ENCODE measurements at places on chromosomes 7 and 10.

DNA sequence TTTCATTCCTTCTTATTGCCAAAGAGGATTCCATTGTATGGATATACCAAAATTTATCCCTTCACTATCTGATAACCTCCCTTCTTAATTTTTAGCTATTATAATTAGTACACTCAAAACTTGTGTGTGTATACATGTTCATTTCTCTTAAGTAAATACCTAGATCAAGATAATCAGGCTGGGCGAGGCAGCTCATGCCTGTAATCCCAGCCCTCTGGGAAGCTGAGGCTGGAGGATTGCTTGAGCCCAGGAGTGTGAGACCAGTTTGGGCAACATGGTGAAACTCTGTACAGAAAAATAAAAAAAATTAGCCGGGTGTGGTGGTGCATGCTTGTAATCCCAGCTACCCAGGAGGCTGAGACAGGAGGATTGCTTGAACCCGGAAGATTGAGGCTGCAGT is 15.8 kb upstream of the ACHE start:
- DNase-seq: no peak

- no peak for DNase-seq
These were observed 253.5 kb downstream of the PHTF2 start for GRCh38 chr7:78052112-78052511.

GRCh38 chr10:86486856-86487255 is 34.7 kb downstream of the WAPL start:
- DNase-seq: no peak

GRCh38 chr10:103021900-103022293 is 103.8 kb downstream of the CNNM2 start:
- DNase-seq: no peak

DNA sequence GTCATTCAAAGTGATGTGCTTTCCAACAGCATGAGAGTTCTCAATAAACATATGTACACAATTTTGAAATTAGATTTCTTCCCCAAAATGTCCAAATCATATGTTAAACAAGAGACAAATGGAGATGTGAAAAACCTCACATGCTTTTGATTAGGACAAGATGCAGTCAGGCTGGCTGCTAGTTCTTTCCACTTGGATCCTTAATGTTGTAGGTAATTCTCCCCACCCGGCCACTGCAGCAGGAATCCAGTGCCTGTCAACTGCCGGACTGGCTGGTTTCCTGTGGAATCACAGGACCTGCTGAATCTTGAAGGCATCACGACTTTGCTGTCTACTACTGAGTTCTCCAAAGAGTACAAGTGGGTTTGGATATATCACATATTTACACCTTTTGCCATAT is 138.6 kb upstream of the AKR1E2 start:
- no peak for DNase-seq

DNA sequence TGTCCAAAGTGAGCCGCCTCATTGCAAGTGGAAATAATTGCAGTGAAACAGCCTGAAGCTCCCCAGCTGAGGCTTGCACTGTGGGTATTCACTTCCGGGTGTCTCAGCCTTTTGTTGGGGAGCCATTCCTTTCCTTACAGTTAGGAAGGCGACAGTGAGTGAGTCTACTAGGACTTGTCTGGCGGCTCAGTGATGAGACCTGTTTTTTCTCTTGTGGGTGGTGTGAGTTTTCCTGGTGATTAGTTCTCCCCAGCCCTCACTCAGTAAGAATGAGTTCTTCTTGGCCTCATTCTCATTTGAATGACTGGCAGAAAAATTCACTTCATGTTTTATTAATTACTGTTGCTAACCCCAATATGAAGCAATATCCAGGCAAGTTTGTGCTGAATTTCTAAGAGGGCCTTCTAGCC is 2.6 kb downstream of the PGAM1 start:
- no peak for DNase-seq

GRCh38 chr10:128042131-128042610 is 84.1 kb downstream of the MKI67 start:
- DNase-seq: no peak

DNA sequence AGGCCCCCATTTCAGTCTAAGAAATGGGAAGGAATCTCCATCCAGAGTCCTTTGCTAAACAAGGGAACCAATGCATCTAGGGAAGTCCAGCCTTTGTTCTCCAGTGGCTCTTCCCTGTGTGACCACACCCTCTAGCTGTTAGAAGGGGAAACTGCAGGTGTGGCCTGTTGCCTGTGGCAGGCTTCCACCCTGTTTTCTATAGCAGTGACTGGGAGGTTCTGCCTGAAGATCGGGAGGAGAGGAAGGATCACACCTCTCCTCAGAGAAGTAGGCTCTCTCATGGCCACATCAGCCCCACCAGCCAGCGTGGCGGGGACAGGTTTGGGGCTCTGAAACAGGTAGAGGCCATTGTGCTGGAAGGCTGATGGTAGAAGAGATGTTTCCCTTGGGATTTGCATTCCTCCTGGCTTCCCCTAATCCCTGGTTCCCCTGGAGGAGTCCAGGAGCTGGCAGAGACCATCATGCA is 47.7 kb upstream of the TRIM8 start:
- peak; percentile 64 for DNase-seq

- no peak for DNase-seq
These were observed 5.1 kb downstream of the AUTS2 start for GRCh38 chr7:69603351-69603750.

GRCh38 chr10:12214763-12215218 is 18.8 kb downstream of the CDC123 start:
- peak; percentile 62 for DNase-seq

DNA sequence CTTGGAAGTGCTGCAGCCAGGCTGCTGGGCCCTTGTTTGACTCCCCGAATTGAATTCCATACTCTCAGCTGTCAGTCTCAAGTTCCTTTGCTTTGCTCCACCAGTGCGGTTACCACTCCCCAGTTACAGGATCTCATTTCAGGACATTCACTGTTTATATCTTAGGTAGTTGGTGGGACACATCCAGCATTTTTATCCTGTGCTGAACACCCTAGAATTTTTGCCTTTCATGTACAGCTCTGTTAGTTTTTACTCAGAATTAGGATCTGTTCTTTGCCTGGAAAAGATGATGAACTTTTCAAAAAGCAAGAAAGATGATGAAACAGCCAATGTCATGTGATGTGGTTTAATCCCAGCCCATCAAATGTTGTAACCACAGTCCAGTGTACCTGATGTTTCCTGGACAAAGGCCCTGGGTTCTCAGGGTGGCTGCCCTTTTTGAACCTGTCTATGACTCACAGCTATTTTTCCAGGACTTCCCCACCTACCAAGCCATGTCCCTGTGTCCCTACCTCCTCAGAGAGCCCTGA is 149.7 kb downstream of the NOC3L start:
- no peak for DNase-seq

- DNase-seq: peak; percentile 89
These were observed 180.6 kb downstream of the SEMA3E start for GRCh38 chr7:83468251-83468739.

DNA sequence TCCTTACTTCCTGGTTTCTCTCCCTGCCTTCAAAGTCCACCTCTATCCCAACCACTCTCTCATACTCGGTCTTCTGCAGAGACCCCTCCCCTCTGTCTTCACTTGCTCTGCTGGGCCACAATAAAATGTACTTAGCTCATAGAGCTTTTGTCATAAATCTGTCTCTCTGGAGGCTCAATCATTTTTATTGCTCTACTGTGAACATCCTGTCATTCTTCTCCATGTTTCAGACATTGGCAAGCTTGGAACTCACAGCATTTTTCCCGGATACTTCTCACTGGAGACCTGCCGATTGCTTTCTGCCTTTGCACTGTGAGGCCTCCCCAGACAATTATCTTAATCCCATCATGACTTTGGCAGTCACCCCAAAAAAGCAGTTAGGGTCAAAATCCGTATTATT is 192.3 kb upstream of the ZMIZ1 start:
- no peak for DNase-seq

DNA sequence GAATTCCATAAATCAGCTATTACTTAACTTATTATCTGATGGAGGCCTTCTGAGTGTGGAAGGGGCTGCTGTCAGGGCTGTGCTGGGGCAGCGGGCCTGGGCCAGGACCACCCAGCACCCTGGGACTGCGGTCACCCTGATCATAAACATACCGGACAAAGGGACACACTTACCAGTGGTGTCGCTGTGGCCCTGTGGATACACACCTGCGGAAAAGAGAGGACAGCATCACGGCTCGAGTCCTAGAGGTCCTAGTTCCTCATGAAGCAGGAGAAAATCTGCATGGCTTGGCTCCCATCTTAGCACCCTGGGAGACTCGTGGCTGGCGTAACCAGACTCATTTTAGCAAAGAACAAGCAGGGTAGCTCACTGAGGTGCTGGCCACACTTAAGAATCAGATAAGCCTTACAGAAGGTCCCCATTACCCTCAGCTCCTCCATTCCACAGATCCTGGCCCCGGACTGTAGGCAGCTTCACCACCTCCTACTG is 17.7 kb downstream of the IL15RA start:
- DNase-seq: no peak

DNA sequence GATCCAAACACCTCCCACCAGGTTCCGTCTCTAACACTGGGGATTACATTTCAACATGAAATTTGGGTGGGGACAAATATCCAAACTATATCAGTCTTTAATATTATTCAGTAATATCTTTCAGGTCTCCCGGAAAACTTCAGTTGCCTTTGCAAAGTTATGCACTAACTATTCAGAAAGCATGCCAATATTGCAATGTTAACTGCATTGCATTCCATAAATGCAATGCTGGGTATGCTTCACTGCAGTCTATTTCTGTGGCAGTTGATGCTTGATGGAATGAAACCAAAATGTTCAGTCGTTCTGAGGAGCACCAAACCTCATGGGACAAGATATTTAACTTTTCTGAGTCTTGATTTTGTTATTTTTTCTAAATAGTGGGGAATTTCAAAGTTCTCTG is 147.5 kb downstream of the SLC16A9 start:
- DNase-seq: no peak

DNA sequence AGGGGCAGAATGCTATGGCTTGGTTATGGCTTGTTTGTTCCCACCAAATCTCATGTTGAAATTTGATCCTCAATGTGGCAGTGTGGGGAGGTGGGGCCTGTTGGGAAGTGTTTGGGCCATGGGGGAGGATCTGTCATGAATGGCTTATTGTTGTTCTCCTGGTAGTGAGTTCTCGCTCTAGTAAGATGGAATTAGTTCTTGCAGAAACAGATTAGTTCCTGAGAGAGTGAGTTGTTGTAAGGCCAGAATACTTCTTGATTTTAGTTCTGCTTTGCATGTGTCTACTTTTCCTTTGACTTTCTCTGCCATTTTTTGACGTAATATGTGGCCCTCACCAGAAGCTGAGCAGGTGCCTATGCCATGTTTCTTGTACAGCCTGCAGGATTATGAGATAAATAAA is 188.2 kb downstream of the KIF20B start:
- peak; percentile 66 for DNase-seq

- no peak for DNase-seq
These were observed 20.3 kb downstream of the SCART1 start for GRCh38 chr10:133474027-133474426.

GRCh38 chr7:156656598-156656997 is 16.0 kb downstream of the RNF32 start:
- no peak for DNase-seq

DNA sequence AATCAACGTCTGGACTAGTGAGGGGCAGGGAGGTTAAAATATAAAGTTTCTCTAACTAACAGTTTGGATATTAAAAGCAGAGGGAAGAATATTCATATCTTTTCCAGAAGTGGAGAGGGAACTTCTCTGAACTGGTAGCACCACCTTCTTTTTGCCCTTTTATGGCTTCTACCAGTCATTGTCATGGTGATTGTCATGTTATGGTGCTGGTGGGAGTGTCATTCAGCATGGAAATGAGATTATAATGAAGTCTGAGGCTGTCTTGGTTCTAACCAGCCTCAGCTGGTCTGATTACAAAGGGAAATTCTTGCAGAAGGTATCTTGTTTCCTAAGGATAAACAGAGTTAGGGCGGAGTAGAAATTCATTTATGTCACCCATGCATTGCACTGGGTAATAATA is 523.8 kb downstream of the ZWINT start:
- DNase-seq: no peak

DNA sequence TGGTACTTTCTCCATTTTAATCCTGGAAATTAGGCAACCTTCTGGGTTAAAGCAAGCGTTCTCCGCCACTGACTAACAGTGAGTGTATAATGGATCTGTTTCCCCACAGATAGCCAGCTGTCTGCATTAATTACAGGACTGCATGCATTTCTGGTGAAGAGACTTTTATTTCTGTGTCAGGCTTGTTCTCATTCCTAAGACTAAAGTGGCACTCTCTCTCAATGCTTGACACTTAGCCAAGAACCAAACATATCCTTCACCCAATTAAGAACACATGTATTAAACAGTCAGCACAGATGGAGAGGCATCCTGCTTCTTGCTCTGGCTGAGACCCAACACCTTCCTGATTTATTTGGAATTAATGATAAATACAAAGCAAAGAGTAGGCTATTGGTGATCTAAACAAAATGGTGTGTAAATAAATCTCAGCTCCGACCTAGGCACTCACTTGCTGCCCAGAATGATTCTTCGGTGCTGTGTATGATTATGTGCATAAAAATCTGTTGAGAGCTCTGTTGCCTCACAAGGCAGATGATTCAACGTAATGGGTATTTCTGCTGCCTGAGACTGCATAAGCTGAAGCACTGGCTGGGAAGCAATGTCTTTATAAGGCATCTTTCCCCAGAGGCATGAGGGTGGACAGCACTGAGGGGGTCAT is 16.8 kb downstream of the CALU start:
- DNase-seq: peak; percentile 53
